ENCODE measurements at places on chromosomes 4 and X. TPM values are rescaled to one million over a fixed set of nuclear protein-coding genes. Genes with fewer than 3 reads are reported as not detected.

DNA sequence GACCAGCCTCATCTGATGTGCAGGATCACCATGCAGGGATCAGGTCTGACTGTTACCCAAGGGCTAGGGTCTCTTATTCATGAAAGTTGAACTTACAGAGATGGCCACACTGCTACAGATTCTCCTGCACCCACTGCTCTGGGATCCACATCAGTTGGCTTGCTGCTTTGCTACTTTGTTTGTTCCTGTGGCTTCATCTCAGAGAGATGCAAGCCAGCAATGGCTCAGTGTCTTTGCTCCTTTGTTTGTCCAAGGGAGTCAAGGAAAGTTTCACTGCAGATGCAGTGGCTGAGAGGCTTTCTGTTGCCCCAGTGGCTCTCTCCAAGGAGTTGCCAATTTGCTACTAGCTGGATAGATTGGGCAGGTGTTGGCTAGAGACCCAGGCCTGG, 70.3 kb upstream of the UGT2B7 start:
- no peaks in the 10 kb centered on the region for H3K27me3 ChIP-seq
- H3K36me3 ChIP-seq, result no peaks in the 10 kb centered on the region

- DNase-seq, result no peak
- H3K27me3 ChIP-seq, result no peaks in the 10 kb centered on the region
- no peak overlapping the region for H3K27ac ChIP-seq
- peaks cover 3% of the 10 kb centered on the region for H3K4me1 ChIP-seq
These were observed 112.4 kb downstream of the PTTG2 start for GRCh38 chr4:38072578-38072977.

GRCh38 chr4:86938771-86939520, 4.1 kb downstream of the AFF1 start:
- peak overlapping the region; percentile 99 for H3K27ac ChIP-seq
- no peak overlapping the region for H3K4me3 ChIP-seq
- H3K27me3 ChIP-seq, result no peaks in the 10 kb centered on the region
- peaks cover 75% of the 10 kb centered on the region for H3K4me1 ChIP-seq
- H3K36me3 ChIP-seq, result no peaks in the 10 kb centered on the region
- DNase-seq, result no peak

GRCh38 chr4:37437163-37437562, 192.6 kb downstream of the NWD2 start:
- DNase-seq, result no peak
- no peak overlapping the region for H3K27ac ChIP-seq
- H3K36me3 ChIP-seq, result no peaks in the 10 kb centered on the region
- no peaks in the 10 kb centered on the region for H3K4me1 ChIP-seq
- no peaks in the 10 kb centered on the region for H3K27me3 ChIP-seq

- no peaks in the 10 kb centered on the region for H3K27me3 ChIP-seq
- H3K27ac ChIP-seq, result no peak overlapping the region
- no peaks in the 10 kb centered on the region for H3K4me1 ChIP-seq
- no peaks in the 10 kb centered on the region for H3K36me3 ChIP-seq
These were observed 326.8 kb downstream of the INPP4B start for GRCh38 chr4:142519342-142519741.

ADH6 gene
- total RNA-seq, result not detected

HELT gene
- total RNA-seq, result not detected

DCHS2 gene
- total RNA-seq, result 0.57 TPM

DNA sequence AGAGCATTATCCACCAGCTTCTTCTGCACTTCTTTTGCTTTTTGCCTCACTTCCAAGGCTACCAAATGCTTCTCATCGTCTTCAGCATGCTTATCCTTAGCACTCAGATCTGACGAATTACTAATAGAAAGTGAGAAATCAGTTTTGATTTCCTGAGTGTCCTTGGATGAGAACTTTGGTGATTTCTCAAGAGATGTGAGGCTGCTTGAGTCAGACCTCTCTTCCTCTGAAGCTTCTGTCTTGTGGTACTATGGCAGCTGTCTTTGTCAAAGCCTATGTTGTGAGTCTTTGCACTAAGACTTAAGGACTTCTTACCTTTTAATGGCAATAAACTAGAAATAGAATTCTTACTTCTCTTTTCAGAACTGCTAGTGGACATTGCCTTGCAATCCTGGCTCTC, 169.9 kb downstream of the CPE start:
- H3K36me3 ChIP-seq, result no peaks in the 10 kb centered on the region
- H3K27me3 ChIP-seq, result no peaks in the 10 kb centered on the region
- no peak overlapping the region for H3K27ac ChIP-seq
- H3K4me3 ChIP-seq, result no peak overlapping the region
- H3K4me1 ChIP-seq, result no peaks in the 10 kb centered on the region

DNA sequence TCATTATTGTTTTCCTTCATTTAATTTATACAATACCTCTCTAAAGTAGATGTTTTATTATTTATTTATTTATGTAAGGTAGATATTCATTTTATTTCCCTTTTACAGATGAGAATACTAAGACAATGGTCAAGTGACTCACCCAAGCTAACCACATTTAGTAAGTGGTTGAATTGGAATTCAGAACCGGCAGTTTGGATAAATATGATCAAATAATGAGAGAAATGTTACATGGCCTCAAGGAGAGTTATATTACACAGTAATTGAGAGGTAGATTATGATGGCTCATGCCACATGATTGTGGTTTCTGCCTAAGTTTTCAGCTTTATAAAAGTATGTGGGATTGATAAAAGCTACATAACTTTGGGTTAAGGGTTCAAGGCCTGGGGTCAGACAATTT, 239.4 kb upstream of the BOD1L1 start:
- H3K27me3 ChIP-seq, result no peaks in the 10 kb centered on the region
- no peak overlapping the region for H3K4me3 ChIP-seq
- no peak for DNase-seq
- H3K36me3 ChIP-seq, result no peaks in the 10 kb centered on the region

ENPP6 gene
- total RNA-seq, result not detected

GRCh38 chr4:69823481-69824186, 36.3 kb downstream of the SULT1E1 start:
- no peaks in the 10 kb centered on the region for H3K36me3 ChIP-seq
- H3K27me3 ChIP-seq, result no peaks in the 10 kb centered on the region
- H3K4me3 ChIP-seq, result no peak overlapping the region
- no peaks in the 10 kb centered on the region for H3K4me1 ChIP-seq

GRCh38 chr4:137623013-137623412, 90.7 kb upstream of the PCDH18 start:
- no peaks in the 10 kb centered on the region for H3K4me1 ChIP-seq
- no peak overlapping the region for H3K27ac ChIP-seq
- H3K27me3 ChIP-seq, result no peaks in the 10 kb centered on the region
- DNase-seq, result no peak

GRCh38 chr4:98679738-98680137, 21.3 kb upstream of the TSPAN5 start:
- no peaks in the 10 kb centered on the region for H3K36me3 ChIP-seq
- H3K4me1 ChIP-seq, result no peaks in the 10 kb centered on the region
- no peaks in the 10 kb centered on the region for H3K27me3 ChIP-seq
- no peak overlapping the region for H3K27ac ChIP-seq
- DNase-seq, result no peak

DNA sequence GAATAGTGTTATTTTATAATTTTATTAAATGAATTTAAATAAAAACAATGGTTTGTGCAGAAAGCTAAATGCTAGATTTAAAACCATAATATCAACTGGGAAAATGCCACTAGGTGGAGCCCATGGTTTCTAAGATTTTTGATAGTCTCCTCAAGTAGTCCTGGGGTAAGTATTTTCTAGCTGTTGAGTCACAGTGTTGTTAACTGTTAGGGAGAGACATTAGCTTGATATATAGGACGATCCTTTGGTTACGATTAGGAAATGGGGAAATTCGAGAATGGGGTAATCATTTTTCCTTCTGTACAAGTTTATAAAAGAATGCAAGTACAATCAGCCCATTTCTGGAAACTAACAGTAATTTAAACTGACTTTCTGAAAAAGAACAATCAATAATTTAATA, 378.4 kb downstream of the ANKRD50 start:
- H3K27ac ChIP-seq, result no peak overlapping the region
- no peak overlapping the region for H3K4me3 ChIP-seq
- DNase-seq, result no peak
- peaks cover 4% of the 10 kb centered on the region for H3K4me1 ChIP-seq
- H3K36me3 ChIP-seq, result no peaks in the 10 kb centered on the region
- H3K27me3 ChIP-seq, result no peaks in the 10 kb centered on the region

GRCh38 chr4:34950926-34951325, 1293.4 kb downstream of the ARAP2 start:
- H3K36me3 ChIP-seq, result no peaks in the 10 kb centered on the region
- H3K4me1 ChIP-seq, result no peaks in the 10 kb centered on the region
- H3K27me3 ChIP-seq, result no peaks in the 10 kb centered on the region

GRCh38 chr4:142405021-142405694, 440.9 kb downstream of the INPP4B start:
- peak overlapping the region; percentile 26 for H3K27ac ChIP-seq
- no peaks in the 10 kb centered on the region for H3K27me3 ChIP-seq
- no peak for DNase-seq

GRCh38 chr4:3239998-3240920, 8.7 kb upstream of the MSANTD1 start:
- H3K27ac ChIP-seq, result no peak overlapping the region
- no peaks in the 10 kb centered on the region for H3K27me3 ChIP-seq
- no peaks in the 10 kb centered on the region for H3K4me1 ChIP-seq
- no peak for DNase-seq
- no peak overlapping the region for H3K4me3 ChIP-seq
